ENCODE measurements at places on chromosomes 5 and 9.

- no peak for DNase-seq
Observed at GRCh38 chr5:170913573-170913972, 51.8 kb downstream of the RANBP17 start.

- no peak for DNase-seq
Observed at GRCh38 chr5:14171621-14172020, 28.5 kb downstream of the TRIO start.

DNA sequence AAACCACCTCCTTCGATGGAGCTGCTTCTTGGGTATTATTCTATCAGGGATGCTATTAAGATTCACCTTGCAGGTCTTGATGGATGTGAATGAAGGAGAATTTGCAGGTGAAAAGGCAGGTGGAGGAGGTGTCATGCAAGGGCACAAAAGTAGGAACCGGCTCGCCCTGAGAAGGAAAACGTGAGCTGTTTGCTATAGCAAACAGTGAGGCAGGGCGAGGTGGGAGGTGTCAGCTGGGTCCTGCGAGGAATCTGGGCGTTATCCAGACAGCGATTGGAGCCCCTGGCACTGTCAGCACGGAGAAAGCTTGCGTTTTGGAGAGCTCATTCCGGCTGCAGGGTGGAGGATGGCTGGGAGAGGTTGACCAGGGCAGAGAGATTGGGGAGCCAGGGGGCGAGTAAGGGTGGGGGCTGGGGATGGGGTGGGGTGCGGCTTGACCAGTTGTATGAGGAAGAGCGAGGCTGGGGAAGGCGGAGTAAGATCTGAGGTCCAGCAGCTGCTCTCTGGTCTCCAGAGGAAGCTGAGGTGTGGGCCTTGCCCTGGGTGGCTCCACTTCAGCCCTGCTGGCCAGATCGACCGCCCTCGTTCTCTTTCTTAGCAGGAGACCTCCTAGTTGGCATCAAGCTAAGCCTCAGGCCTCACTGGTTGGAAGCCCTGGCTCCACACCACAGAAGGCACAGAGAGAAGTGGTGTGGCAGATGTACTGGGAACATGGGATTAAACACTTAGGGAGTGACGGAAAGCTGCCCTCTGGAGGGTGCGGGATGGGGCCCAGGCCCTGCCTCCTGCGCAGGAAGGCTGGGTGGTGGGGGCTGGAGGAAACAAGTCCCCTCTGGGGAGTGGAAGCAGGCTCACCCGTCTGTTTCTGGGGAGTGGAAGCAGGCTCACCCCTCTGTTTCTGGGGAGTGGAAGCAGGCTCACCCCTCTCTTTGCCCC is 54.7 kb upstream of the NEURL1B start:
- DNase-seq: no peak

DNA sequence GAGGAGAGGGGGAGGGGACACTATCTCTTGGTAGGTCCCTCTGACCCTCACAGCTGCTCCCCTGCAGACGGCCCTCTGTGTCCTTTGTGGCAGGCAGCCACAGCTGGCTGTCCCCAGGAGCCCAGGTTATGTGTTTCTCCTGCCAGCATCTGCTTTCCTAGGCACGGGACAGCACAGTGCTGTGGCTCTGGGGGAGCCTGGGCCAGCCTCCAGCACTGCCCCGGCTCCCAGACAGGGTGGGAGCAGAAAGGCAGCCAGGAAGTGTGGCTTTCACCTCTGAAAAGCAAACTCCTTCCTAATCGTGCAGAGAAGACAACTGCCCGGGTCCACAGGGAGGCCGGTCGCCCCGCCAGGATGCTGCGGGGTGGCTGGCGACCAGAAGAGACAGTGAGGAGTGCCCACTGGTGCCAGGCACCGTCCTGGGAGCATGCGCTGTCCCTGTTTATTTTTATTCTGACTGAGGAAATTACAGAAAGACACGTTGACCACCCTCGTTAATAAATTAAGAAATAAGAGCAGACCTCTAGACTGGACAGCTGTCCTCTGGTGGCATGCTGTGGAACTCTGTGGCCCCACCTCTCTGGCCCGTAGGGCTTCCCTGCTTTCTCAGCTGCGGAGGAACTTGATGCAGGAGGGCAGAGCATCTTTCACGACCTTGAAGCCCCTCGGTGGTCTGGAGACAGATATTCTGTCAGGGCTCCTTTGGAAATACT is 240.3 kb downstream of the FANCC start:
- no peak for DNase-seq

DNA sequence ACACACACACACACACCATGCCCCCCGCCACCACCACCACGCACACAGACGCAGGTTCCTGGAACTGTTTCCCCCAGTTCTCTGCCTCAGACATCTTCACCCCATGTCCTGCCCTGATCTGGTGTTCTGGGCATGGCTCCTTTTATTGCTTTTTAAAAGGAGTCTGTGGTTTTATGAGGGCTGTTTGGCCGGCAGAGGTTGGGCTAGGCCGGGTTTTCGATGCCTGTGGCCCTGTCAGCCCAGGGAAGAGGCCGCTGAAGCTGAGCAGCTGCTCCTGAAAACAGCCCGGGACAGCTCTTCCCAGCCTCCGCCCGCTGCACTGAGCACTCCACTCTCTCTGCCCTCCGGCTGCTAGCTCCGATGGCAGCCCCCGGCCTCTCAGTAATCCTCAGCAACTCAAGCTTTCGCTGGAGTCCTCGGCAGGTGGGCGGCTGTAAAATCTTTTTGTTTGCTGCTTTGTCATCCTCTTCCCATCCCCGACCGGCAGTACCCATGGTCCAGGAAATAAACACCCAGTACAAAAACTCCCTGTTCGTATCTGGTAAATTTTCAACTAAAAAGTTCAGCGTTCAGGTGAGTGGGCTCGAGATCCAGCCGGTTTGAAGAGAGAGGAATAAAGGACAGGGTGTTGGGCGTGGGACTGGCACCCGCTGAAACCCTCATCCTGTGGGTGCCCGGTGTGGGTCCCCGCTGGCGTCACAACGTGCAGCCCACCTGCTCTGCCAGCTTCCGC is 103.0 kb upstream of the ERCC6L2 start:
- no peak for DNase-seq

GRCh38 chr5:158808542-158808941 is 291.2 kb downstream of the EBF1 start:
- DNase-seq: no peak

DNA sequence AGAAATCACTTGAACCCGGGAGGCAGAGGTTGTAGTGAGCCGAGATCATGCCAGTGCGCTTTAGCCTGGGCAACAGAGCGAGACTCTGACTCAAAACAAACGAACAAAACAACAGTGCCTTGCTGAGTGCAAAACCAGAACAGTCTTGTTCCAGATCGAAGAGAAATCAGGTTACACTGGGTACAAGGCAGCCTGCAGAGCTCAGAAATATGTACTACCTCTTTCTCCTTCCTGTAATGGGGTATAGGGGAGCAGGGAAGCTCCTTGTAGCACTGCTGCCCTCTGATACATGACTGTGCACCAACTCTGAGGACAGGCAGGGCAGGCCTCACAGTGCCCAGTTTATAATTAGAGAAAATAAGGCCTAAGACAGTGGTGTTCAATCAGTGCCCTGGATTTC is 24.7 kb downstream of the TBC1D2 start:
- no peak for DNase-seq

DNA sequence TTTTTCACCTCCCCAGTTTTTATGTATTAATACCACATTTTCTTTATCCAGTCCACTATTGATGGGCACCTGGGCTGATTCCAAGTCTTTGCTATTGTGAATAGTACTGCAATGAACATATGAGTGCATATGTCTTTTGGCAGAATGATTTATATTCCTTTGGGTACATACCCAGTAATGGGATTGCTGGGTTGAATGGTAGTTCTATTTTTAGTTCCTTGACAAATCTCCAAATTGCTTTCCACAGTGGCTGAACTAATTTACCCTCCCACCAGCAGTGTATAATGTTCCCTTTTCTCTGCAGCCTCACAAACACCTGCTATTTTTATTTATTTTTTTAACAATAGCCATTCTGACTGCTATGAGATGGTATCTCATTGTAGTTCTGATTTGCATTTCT is 340.2 kb downstream of the ADAMTS6 start:
- DNase-seq: no peak

GRCh38 chr5:120509053-120509452 is 45.0 kb downstream of the PRR16 start:
- DNase-seq: no peak

GRCh38 chr5:58071566-58071965 is 388.3 kb downstream of the PLK2 start:
- DNase-seq: no peak

GRCh38 chr5:14327624-14328023 is 184.5 kb downstream of the TRIO start:
- no peak for DNase-seq

- DNase-seq: no peak
Observed at GRCh38 chr5:123035360-123035917, 1.1 kb downstream of the PPIC start.

DNA sequence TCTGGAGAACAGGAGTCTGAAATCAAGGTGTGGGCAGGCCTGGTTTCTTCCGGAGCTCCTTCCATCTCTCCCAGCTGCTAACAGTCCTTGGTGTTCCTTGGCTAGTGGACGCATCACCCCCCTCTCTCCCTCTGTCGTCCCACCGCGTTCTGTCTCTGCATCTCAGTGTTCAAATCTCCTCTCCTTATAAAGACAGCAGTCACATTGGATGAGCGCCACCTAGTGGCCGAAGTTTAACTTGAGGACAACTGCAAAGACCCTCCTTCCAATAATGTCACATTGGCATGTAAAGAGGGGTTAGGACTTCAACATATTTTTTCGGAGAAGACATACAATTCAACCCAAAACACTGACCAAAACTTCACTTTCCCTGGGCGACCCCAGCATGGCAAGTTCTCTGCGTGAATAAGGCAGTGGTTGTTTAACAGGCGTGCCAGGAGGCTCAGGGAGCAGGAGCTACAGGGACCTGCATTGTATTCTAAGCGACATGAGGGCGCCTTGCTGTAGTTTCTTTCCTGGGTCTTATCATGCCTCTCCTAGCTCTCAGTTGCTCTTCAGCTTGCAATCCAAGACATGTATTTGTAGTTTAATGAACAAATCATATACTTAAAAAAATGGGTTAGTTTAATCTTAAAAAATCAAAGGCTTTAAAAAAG is 27.9 kb upstream of the BASP1 start:
- peak; percentile 45 for DNase-seq

DNA sequence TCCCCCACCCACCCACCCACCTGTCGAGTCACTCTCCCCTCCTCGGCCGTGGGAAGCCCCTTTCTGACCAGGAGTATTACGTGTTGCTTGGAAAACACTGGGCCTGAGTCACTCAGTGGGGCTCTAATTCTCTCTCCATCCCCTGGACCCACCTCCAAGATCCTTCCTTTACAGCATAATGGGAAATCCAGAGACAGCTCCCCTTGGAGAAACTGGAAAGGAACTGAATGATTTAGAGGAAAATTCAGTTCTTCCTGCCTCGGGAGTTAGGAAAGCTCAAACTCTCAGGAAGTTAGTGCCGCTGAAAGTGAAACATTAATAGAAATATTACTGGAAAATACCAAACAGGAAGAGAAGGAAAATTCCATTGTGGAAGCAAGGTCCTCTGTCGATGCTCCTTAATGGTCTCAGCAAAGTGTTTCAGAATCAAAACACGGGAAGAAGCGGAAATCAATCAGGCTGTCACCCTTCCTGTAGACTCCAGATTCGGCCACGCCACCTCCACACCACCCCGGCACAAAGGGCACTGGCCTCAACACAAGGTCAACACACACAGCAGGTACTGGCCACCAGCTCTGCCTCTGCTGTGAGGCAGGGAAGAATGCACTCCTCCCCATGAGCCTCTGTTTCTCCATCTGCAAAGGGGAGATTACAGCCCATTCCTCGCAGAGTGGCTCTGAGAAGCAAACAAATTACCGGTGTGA is 9.6 kb downstream of the SHB start:
- DNase-seq: no peak

- DNase-seq: no peak
Observed at GRCh38 chr5:150195736-150196485, 6.0 kb downstream of the SLC6A7 start.

- DNase-seq: no peak
Observed at GRCh38 chr9:109959679-109960078, 179.7 kb downstream of the PALM2AKAP2 start.

DNA sequence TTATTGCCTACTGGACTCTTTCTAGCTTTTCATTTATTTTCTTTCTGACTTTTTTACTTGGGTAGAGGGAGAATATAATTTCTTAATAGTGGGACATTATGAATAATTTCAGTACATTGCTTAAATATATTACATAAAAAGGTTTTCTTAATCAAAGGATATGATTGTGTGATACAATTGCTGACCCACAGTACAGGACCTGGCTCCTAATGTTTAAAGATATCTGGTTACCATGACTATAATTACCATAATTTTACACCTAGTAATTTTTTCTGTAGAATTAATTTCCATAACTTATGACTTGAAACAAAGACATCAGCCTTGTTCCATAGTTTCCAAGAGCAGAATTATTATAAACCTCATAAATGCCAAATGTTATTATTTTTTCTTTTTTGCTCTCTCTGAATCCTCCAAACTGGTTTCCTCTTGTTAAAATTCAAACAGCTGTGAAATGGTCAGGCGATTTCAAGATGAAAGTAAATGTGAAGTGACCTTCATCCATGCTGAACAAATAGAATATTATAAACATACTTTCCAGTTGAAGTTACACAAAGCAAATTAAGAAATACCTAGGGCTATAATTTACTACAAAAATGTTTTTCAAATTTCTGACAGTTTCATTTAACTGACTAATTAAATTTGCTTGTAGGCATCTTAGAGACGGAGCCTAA is 301.2 kb upstream of the TYRP1 start:
- DNase-seq: no peak

DNA sequence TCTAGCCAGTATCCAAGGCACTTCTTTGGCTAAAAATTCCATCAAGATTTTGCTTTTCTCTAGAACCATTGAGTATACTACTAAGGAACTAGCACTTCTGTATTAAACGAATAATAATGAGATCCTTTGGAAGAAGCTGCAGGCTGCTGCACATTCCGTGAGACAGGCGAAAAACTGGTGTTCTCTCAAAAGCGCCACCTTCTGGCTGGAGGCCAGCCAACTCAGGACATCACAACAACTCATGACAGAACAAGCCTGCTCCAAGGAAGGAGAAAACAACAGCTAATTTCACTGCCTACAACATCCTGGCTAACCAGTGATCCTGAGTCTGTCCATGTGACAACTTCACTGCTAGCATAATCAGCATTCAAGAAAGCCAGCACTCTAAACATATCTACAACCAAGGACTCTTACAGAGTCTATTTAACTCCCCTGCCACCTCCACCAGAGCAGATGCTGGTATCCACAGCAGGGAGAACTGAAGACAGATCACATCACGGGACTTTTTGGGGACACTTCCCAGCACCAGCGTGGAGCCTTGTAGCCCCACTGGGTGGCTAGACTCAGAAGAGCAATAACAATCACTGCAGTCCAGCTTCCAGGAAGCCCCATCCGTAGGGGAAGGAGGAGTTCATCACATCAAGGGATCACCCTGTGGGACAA is 150.5 kb downstream of the YTHDC2 start:
- no peak for DNase-seq

- no peak for DNase-seq
Observed at GRCh38 chr5:103244398-103244797, 14.2 kb upstream of the MACIR start.

Measured in CD4-positive, alpha-beta T cell treated with Interleukin-4 for 1 hour (primary cell).